Tongue (tissue), 3 donors: ENCODE measurements at places on chromosomes 6 and 20. TPM values are rescaled to one million over a fixed set of nuclear protein-coding genes. Genes with fewer than 3 reads are reported as not detected.

The SLC22A3 gene
- total RNA-seq, result 41.6 TPM

The KCNK15 gene
- total RNA-seq, result 0.41 TPM

The PLN gene
- 24.5 TPM for total RNA-seq

The GLP1R gene
- total RNA-seq, result 0.72 TPM

The C4A gene
- 32.6 TPM for total RNA-seq

The CD40 gene
- total RNA-seq, result 3.3 TPM

The COL19A1 gene
- 26.4 TPM for total RNA-seq

The SFTA2 gene
- total RNA-seq, result not detected

The ELMO2 gene
- 51.3 TPM for total RNA-seq
